Activated CD8-positive, alpha-beta T cell treated with anti-CD3 and anti-CD28 coated beads, Interleukin-2, amount 10 ng/mL, durations not matched to agents 7 days and 5 days (primary cell): ENCODE measurements at places on chromosomes 13 and 19. TPM values are rescaled to one million over a fixed set of nuclear protein-coding genes. Genes with fewer than 3 reads are reported as not detected.

NR2C2AP gene
- 35.6 TPM for total RNA-seq

CKM gene
- not detected for total RNA-seq

SHC2 gene
- total RNA-seq = not detected

N4BP2L1 gene
- 27.8 TPM for total RNA-seq

SGTA gene
- total RNA-seq = 51.0 TPM

PEAK3 gene
- total RNA-seq = 0.16 TPM

CPB2 gene
- total RNA-seq = not detected

CYP4F11 gene
- total RNA-seq = not detected

EDNRB gene
- total RNA-seq = not detected

DOHH gene
- 16.1 TPM for total RNA-seq

MTUS2 gene
- not detected for total RNA-seq

RB1 gene
- 61.7 TPM for total RNA-seq

GJB6 gene
- 1.9 TPM for total RNA-seq

ZNF836 gene
- total RNA-seq = 15.5 TPM

TFPT gene
- total RNA-seq = 51.4 TPM

DACH1 gene
- not detected for total RNA-seq

C5AR1 gene
- 1.8 TPM for total RNA-seq

LIPE gene
- 34.6 TPM for total RNA-seq

NLRP4 gene
- total RNA-seq = not detected

CABP5 gene
- not detected for total RNA-seq

RASL11A gene
- 0.52 TPM for total RNA-seq

PSG2 gene
- not detected for total RNA-seq

ZNF486 gene
- total RNA-seq = 13.1 TPM

KIR2DL4 gene
- not detected for total RNA-seq

NAPSA gene
- total RNA-seq = 0.73 TPM

MYO1F gene
- 266 TPM for total RNA-seq

AP1M2 gene
- not detected for total RNA-seq

FLT3LG gene
- total RNA-seq = 280 TPM

DCT gene
- total RNA-seq = 0.05 TPM

ADAMTSL5 gene
- 3.9 TPM for total RNA-seq

COL4A1 gene
- not detected for total RNA-seq

HS6ST3 gene
- not detected for total RNA-seq

UHRF1 gene
- 173 TPM for total RNA-seq

DCLK1 gene
- total RNA-seq = not detected

GPC6 gene
- not detected for total RNA-seq

TEX26 gene
- total RNA-seq = not detected

FFAR3 gene
- total RNA-seq = not detected

ZNF90 gene
- 16.2 TPM for total RNA-seq

LRCH1 gene
- total RNA-seq = 18.0 TPM

TSKS gene
- 1.5 TPM for total RNA-seq

C13orf42 gene
- not detected for total RNA-seq

PCID2 gene
- 49.3 TPM for total RNA-seq

IL17D gene
- total RNA-seq = 0.18 TPM

LILRB3 gene
- 1.1 TPM for total RNA-seq

FGF22 gene
- not detected for total RNA-seq

ZNF285 gene
- 1.2 TPM for total RNA-seq

KIR3DL2 gene
- 0.61 TPM for total RNA-seq

IGSF23 gene
- not detected for total RNA-seq
